Endothelial cell (in vitro differentiated cells): ENCODE measurements at places on chromosomes 2 and 18.

- no peak for DNase-seq
Measured at GRCh38 chr2:99735753-99736152, 245.9 kb upstream of the REV1 start.

- no peak for DNase-seq
Measured at GRCh38 chr18:52387175-52387574, 47.2 kb downstream of the DCC start.

DNA sequence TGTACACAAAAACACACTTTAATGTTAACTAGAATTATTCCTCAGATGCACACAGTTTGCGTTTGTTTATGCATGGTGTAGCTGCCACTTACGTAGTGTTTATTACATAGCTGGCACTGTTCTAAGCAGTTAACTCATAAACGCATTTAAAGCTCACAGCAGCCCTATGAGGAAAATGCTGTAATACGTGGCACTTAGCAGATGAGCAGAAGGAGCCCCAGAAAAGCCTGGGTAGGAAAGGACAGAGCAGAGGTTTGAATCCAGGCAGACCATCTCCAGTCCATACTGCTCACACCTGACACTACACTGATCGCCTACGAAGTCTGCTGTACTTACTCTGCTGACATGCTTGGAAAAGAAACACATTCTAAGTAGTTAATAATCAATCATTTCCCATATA lies 66.6 kb downstream of the BCL2 start:
- DNase-seq: no peak

DNA sequence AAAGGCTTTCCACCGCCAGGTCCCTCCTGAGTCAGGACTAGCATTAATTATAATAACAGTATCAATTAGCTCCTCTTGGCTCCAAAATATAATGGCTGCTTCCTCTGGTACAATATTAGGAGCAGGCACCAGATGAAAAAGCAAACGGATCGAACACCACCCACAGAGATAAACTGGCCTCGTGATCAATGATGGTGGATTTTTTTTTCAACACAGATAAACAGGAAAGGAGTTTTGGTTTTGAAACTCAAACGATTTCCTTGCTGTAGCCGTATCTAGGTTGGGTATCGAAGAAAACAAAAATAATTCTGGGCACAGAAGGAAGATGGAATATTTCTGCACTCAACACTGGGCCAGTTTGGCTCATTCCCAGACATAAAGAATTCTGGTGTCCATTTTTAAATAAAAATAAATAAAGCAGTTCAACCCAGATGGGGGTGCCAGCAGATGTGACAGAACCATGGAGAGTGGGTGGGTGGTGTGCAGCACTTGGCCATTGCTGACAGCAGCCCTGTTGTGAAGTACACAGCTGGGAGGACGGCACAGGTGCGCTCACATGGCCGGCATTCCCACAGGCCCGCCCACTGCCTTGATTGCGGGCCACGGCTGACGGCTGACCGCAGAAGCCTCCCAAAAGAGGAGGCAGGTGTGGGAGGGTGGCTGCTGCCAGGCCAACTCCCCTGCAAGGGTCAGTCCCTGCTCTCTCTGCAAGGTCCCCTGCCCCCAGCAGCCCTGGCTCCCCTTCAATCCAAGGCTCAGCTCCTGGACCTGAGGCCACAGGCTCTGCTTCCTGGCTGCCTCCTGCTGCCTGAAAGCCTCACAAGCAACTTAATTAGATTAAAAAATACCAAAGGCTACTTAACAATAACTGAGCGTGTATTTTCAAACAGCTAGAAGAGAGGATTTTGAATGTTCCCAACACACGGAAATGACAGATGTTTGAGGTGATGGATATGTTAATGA lies 351.9 kb upstream of the ID2 start:
- DNase-seq: no peak

DNA sequence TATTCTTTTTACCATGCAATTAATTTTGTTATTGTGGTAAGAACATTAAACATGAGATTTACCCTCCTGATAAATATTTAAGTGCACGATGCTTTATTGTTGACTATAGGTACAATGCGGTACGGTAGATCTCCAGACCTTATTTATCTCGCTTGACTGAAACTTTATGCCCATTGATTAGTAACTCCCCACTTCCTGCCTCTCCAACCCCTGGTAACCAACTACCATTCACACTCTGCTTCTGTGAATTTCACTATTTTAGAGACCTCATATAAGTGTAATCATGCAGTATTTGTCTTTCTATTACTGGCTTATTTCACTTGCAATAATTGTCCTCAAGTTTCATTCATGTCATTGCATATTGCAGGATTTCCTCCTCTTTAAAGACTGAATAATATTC lies 195.7 kb upstream of the ID2 start:
- DNase-seq: no peak

GRCh38 chr18:45589356-45590035 lies 25.8 kb upstream of the SLC14A2 start:
- DNase-seq: no peak

GRCh38 chr2:145277922-145278321 lies 758.0 kb upstream of the ZEB2 start:
- no peak for DNase-seq

- DNase-seq: no peak
Measured at GRCh38 chr18:49546719-49547273, 15.1 kb upstream of the LIPG start.

- no peak for DNase-seq
Measured at GRCh38 chr2:62415019-62415431, 91.0 kb downstream of the TMEM17 start.

- no peak for DNase-seq
Measured at GRCh38 chr2:143893371-143893770, 626.5 kb downstream of the ZEB2 start.

DNA sequence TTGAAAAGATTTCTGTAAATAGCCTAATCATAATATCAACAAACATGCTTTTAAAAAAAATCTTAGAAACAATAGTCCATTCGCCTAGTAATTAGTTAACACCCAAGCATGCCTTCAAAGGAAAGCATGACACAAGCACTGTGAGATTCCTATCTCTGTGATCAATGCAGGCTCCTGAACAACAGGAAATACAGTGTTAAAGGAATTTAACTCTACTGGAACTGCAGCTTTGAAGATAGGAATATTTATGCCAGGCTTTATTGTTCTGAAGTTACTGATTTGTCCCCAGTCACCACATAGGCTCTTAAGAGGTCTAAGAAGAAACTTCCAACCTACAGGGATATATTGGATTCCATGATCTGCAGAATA lies 15.4 kb upstream of the FAM124B start:
- no peak for DNase-seq

DNA sequence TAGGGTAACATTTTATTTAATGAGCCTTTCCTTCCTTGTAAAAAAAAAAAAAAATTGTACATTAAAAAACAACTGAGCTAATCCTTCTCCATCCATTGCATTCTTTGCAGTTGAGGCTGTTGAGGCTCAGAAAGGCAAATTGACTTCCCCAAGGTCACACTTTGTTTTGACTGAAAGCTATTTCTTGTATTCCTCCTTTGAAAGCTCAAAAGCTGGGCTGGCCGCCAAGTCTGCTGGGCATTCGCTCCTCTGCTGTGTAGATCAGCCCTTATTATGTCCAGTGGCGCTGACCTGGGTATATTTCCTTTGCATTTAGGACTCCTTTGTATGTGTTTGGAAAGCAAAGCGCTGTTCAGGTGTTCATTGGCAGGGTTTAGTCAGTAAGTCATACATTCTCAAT lies 44.0 kb downstream of the SGPP2 start:
- DNase-seq: no peak

- no peak for DNase-seq
Measured at GRCh38 chr2:127674241-127675209, 805 bp downstream of the LIMS2 start.

DNA sequence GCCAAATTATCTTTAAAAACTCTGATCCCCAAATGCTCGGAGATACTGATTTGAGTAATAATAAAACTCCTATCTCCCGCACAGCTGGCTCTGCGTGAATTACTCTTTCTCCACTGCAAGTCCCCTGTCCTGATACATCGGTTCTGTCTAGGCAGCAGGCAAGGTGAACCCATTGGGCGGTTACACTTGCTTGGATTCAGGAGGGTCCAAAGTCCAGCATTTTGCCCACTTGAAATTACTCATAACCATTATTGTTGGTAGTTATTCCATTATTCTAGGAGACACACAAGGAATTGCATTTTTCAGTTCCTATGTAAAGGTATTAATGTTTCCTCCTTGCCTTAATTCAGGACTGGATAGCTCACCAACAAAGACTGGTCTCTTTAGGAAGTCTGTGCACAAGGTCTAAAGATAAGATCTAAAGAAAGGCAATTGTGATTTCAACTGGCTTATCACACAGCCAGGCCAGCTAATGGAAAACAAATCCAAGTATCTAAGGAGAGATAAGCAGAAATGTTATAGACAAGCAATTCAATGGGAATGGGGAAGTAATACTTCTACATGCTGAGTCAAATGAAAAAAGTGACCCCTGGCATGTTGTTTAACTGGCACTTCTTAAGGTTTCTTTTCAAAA lies 23.2 kb upstream of the NPC1 start:
- no peak for DNase-seq

- DNase-seq: no peak
Measured at GRCh38 chr2:138276339-138276738, 225.2 kb upstream of the SPOPL start.

GRCh38 chr2:231015926-231016325 lies 20.0 kb downstream of the SPATA3 start:
- no peak for DNase-seq

- DNase-seq: no peak
Measured at GRCh38 chr2:106158131-106158530, 36.0 kb downstream of the UXS1 start.

GRCh38 chr18:79380816-79381806 lies 14.6 kb upstream of the NFATC1 start:
- DNase-seq: peak; percentile 88

DNA sequence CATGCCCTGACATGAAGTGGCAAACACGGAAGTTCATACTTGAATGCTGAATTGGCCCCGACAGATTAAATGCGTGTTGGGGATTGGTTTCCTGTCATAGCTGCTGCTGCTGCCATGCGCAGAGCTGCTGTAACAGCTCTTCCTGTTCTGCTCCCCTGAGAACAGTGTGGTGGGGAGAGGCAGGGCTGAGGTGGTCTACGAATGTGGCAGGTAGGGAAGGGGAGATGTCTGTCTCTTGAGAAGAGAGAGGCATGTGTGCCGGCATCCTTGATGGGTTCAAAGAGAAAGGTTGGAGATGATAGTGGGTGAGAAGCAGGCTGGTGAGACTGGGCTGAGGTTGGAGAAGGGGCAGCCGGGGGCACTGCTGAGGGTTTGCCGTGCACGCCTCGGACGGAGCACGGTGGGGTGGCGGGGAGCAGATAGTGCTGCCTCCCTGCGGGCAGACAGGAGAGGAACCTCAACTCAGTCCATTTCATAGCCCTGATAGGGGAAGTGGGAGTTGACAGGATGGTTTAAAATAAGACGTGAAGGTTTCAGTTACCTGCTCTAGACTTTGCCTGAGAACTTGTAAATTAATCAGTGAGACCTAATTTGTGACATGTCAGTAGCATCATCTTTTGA lies 46.1 kb downstream of the TMEM185B start:
- DNase-seq: no peak

GRCh38 chr18:40555914-40556313 lies 1399.1 kb upstream of the PIK3C3 start:
- no peak for DNase-seq

DNA sequence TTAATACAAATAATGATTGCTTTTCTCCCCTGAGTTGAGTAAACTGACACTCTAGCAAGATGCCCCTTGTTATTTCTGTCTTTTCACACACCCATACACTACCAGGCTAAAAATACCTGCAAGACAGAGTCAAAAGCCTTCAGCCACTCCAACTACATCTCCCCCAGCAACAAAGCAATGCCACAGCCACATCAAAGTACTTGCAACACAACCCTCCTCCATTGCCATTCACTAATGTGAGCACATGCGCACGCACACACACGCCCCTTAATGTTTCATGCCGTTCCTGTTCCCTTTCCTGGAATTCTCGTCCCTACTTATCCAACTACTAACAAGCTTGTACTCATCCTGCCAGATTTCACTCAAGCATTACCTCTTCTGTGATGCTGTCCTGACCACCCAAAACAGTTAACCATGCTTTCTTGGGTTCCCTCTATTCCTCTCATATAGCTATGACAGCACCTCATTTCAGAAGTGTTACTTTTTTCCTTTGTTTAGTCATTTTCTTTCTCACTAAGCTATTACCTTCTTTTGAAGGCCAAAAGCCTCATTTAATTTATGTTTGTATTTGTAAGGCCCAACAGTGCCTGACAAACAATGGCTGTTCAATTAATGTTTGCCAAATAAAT lies 29.6 kb downstream of the SLC25A12 start:
- peak; percentile 4 for DNase-seq

- DNase-seq: no peak
Measured at GRCh38 chr2:233679196-233679595, 2.5 kb upstream of the UGT1A7 start.
